Lung (tissue), 17 donors: ENCODE measurements at places on chromosomes 5 and 9. TPM values are rescaled to one million over a fixed set of nuclear protein-coding genes. Genes with fewer than 3 reads are reported as not detected.

- DNase-seq: no peak
Observed at GRCh38 chr9:34321451-34321850, 7.6 kb downstream of the KIF24 start.

DNA sequence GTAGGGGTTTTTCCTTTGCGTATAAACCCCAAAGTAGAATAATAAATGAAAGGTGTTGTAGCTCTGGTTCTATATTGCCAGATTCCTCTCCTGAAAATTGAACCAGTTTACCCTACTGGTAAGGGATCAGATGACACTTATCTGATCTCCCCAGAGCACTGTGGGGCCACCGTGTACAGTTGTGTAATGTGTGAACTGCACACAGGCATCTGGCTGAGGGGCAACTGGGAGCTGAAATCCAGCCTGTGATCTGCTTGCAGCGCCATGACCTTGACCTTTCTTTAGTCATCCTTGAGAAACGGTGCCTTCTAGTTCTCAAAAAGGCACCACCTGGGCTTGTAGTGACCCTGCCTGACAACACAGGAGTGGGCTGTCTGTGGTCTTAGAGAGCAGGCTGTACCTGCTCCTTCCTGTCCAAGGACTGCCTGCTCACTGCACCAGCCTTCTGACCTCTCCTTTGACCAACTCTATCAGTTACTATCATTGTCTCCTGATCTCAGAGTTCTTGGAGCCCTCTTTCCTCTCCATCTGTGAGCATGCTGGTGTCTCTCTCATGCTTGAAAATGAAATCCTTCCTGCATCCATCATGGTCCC, 40.2 kb downstream of the PDE6A start:
- DNase-seq: no peak

DNA sequence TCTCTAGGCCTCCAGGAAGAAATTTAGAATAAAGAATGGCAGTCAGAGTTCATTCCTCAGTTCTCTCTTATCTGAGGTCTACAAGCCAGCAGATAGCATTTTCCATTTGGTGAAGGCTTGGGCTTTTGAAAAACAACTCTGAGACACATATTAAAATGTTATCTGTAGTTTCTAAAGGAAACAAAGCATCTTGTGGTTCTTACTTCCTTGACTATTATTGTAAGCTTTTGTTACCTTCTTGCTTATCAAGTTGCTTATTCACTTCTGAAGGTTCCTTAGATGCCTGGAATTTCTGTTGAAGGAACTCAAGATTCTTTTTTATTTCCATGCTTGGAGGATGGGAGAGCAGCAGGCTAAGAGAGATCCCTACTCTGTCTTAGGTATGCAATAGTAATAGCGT, 79.2 kb upstream of the MRPS30 start:
- no peak for DNase-seq

DNA sequence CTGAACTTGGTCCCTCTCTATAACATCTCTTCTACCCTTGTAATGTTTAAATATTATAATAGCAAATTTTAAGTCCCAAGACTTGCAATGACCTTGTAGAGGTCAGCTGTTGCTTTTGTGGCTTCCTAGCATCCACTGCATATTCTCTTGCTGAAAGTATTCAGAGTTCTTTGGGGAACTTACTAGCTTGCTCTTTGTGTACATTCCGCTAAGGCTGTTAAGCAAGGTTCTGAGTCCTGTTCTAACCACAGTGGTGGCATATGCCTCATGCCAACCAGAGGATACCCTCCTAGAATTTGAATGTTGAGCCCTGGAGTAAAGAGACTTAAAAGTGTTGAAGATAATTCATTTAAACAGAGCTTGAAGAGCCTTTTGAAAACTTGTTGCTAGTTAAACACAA, 570.9 kb downstream of the TLE1 start:
- no peak for DNase-seq

- DNase-seq: no peak
Observed at GRCh38 chr5:61440596-61440995, 108.5 kb downstream of the ZSWIM6 start.

Gene GNA14
- total RNA-seq: 12.7 TPM

Gene PDCD1LG2
- 1.8 TPM for total RNA-seq

Gene HTR4
- 0.18 TPM for total RNA-seq
